ENCODE measurements at places on chromosomes 16 and 17.
A peak's percentile ranks its signal among the peaks of the same experiment; 100 is the strongest.

DNA sequence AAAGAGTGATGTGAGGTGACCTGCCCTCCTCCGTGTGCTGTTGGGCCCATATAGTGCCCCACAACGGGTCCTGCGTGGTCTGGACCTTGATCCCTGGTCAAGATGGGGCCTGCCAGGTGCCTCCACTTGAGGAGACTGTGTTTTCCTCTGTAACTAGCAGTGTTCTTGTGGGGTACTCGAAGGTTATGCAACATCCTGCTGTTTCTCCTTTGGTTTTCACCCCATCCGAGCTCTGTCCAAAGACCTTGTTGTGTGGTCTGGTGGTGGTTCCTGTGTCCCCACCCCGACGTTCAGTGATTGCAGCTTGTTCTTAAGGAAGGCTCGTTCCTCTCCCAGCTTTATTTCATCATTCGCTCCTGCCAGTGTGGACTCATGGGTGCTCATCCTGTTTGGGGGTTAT is 38.7 kb upstream of the ZNF750 start:
- DNase-seq: no peak

DNA sequence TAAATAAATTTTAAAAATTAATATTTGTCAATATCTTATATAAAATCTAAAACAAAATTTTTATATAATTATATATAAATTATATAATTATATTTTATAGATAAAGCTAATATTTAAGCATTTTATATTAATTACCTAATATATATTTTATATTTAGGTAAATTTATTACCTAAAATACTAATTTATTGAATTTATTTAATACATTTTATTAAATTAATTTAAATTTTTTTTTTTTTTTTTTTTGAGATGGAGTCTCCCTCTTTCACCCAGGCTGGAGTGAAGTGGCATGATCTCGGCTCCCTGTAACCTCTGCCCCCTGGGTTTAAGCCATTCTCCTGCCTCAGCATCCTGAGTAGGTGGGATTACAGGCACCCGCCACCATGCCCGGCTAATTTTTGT is 22.4 kb downstream of the ATAD5 start:
- DNase-seq: no peak

GRCh38 chr17:848402-848801 is 66.2 kb downstream of the MRM3 start:
- no peak for DNase-seq

- DNase-seq: no peak
Observed at GRCh38 chr17:79549141-79549915, 61.5 kb downstream of the RBFOX3 start.

DNA sequence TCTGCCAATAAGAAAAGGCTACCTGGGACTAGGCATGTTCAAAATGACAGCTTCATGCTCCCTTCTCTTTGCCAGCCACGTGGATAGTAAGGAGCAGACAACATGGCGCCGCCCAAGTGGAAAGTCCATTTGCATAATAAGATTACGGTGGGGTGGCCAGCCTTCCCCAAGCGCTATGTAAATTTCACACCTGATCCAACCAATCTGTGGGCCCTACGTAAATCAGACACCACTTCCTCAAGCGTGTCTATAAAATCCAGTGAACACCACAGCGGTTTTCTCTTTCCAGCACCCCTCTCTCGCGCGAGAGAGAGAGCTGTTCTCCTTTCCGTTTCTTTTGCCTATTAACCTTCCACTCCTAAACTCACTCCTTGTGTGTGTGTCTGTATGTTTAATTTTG is 140.3 kb upstream of the ERCC4 start:
- DNase-seq: no peak

DNA sequence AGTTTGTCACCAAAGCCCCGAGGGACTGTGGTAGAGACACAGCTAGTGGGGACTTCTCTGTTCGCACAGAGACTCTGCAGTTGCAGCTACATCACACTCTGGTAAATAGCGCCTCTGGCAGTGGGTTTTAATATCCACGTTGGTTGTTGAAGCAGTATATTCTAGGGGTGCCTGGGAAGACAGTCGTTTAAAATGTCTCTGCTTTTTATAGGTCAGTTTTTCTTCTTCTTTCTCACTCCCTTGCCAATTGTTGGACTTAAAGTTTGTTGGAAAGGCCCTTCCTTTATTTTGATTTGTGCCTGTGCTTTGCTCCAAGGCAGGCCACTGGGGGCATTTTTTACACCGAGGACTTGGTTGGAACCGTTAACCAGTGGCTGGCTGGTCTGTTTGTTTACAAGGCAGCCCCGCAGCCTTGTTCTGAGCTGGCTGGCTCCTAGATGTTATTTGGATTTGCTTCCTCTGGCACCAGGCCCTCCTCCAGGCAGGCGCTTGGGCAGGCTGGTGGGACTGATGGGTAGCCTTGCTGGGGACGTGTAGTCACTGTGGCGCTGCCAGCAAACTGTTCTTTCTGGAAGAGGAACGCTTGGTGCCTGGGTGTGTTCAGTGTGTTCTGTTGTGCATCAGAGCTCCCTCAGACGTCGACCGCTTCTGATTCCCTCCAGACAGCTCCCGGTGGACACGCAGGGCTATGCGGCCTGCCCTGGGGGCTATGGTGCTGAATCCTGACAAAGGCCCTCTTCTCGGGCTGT is 218.2 kb upstream of the CHMP6 start:
- no peak for DNase-seq

- no peak for DNase-seq
Observed at GRCh38 chr17:696369-696768, 18.3 kb downstream of the VPS53 start.

- peak; percentile 12 for DNase-seq
Observed at GRCh38 chr17:2335726-2336214, 487 bp downstream of the TSR1 start.

DNA sequence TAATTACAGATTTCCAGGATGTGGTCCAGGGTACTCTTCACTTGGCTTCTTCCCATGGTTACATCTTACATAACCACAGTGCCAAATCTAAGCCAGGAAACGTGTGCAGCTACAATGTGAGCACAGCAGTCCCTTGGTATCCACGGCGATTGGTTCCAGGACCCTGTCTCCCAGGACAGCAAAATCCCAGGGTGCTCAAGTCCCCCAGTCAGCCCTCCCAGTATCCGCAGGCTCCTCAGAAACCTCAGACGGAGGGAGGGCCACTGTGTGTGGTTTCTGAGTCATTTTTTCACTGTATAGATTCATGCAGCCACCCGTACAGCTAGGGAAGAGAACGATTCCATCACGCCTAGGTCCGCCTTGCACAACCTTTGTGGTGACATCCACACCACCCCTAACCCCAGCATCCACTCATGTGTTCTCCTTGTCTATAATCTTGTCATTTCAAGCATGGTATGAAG is 11.1 kb upstream of the ATP2C2 start:
- peak; percentile 41 for DNase-seq

DNA sequence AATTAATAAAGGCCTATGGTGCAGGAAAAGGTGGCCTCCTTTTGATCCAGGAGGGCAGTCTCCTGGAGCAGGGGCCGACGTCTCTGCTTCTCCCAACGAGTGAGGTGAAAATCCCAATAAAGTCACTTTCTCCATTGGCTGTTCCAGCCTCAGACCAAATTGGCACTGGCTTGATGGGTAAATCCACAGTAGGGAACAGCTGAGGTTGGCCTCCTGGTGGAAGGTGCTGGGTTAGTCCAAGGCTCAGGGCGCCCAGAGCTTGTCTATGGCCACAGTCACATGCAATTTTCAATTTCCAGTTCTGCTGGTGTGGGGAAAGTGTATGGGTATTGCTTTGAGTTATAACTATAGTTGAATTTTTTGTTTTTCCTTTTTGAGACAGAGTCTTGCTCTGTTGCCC is 79.0 kb downstream of the NETO2 start:
- no peak for DNase-seq
